Transverse colon (tissue), 4 donors: ENCODE measurements at places on chromosomes 1 and 21. TPM values are rescaled to one million over a fixed set of nuclear protein-coding genes. Genes with fewer than 3 reads are reported as not detected.

GRCh38 chr21:42287193-42288083, 27.8 kb downstream of the TFF3 start:
- H3K4me3 ChIP-seq = no peak overlapping the region
- no peaks in the 10 kb centered on the region for H3K4me1 ChIP-seq
- H3K36me3 ChIP-seq = peaks cover 9% of the 10 kb centered on the region

DNA sequence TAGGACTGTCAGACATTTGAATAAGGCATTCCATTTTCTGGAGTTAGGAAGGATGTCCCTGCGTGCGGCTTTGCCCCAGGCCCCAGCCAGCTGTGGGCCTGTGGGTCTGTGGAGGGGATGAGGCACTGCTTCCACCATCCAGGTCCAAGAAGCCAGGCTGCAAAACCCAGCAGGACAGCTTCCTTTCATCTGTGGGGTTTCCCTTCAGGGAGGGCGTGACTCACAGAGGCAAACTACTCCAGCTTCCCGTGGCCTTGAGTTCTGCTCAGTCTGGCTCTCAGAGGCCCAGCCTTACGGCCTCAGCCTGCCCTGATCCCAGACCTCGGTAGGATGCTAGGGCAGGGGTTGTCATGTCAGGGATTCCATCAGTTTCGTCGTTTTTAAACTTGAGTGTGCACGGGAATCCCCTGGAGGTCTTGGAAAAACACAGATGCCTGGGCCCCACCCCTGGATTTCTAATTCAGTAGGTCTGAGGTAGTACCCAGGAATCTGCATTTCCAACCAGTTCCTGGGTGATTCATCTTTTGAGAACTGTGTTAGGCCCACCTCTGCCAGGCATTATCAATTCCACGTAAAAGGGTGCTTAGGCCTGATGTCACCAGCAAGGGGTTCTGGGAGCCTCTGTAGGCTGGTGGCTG, 32.3 kb upstream of the TENT5C start:
- no peaks in the 10 kb centered on the region for H3K27me3 ChIP-seq
- no peak overlapping the region for H3K27ac ChIP-seq
- no peak overlapping the region for H3K4me3 ChIP-seq
- peaks cover 12% of the 10 kb centered on the region for H3K4me1 ChIP-seq

DNA sequence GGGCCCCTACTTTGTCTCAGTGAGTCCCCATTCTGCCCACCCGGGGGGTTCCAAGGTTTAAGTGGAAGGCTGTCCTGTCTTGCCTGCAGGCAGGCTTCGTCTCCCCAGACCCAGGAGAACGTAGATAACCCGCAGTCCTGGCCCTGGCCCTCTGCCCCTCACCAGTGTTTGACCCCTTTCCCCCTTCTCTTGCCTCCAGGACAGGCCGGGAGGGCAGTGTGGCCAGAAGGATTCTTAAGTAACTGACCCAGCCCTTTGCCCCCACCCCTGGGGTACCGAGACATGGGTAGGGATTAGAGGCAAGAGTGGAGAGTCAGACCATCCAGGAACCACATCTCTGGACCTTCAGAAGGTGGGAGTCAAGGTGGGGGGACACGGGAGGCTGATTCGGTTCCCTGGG, 8.8 kb downstream of the TMEM222 start:
- H3K36me3 ChIP-seq = no peaks in the 10 kb centered on the region
- H3K27me3 ChIP-seq = no peaks in the 10 kb centered on the region
- DNase-seq = no peak

DNA sequence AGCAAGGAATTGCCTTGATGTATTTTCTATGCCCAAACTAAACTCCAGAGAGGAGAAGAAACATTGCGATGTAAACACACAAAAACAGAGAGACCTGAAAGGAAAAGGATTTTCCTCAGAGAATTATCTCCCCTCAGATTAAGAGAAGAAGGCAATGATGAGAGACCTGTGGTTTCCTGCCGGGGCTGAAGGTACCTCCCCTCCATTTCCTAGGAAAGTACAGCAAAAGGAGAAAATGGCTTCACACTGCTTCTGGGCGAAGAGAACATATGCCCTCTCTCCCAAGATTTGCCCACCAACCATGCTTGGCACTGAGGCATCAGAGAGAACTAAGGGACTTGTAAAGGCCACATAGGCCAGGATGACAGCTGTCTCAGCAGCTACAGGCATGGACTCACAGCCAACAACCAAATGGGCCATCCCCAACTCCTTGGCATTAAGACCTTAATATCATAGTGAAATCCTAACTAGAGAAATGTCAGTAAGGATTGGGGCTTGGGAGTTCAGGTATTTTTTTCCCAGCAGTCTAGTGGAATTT, 523.0 kb downstream of the PTPRC start:
- DNase-seq = no peak
- no peak overlapping the region for H3K27ac ChIP-seq
- H3K4me1 ChIP-seq = no peaks in the 10 kb centered on the region
- H3K27me3 ChIP-seq = no peaks in the 10 kb centered on the region
- no peaks in the 10 kb centered on the region for H3K36me3 ChIP-seq

- H3K36me3 ChIP-seq = no peaks in the 10 kb centered on the region
- H3K27me3 ChIP-seq = no peaks in the 10 kb centered on the region
- H3K27ac ChIP-seq = no peak overlapping the region
- no peak overlapping the region for H3K4me3 ChIP-seq
- H3K4me1 ChIP-seq = peaks cover 6% of the 10 kb centered on the region
Measured at GRCh38 chr1:231058416-231059109, 18.5 kb upstream of the FAM89A start.

- H3K27me3 ChIP-seq = no peaks in the 10 kb centered on the region
- no peaks in the 10 kb centered on the region for H3K36me3 ChIP-seq
- H3K4me3 ChIP-seq = no peak overlapping the region
Measured at GRCh38 chr21:19171585-19171984, 768.0 kb upstream of the TMPRSS15 start.

DNA sequence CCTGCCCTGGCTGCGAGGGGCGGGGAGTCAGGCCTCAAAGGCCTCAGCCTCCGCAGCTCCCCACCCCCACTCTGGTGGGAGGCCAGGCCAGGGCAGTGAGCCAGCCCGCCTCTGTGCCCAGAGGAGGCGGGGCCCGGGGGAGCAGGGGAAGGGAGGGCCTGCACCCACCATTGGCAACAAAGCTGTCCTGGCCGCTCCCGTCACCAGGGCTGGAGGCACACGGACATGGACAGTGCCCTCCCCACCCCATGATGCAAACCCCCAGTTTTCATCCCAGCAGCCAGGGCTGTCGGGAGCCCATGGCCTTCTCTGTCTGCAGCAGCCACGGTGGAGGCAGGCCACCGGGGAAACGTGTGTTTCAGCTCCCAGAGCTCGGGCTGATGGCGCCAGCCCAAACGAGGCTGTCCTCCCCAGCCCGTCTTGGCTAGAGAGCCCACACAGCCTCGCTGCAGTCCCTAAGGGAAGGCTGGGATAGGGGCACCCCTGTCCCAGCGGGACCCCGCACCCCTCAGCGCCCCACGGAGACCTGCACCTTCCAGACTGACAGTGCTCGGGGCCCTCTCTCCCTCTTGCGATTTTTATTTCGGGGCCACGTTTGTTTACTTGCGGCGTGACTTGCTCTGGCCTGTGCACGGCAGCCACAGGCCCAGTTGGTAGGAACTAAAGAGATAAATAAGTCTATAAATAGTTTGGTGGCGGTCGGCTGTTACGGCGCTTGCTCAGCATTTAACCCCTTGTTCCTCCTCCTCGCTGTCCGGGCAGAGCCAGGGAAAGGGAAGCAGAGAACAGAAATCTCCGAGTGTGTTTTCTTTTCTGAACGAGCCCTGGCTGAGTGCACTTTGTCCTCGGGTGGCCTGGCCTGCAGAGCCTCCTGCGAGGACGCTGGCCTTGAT, 101.8 kb downstream of the PRDM16 start:
- no peaks in the 10 kb centered on the region for H3K36me3 ChIP-seq
- H3K4me3 ChIP-seq = peak overlapping the region; percentile 38
- no peaks in the 10 kb centered on the region for H3K27me3 ChIP-seq
- H3K27ac ChIP-seq = peak overlapping the region; percentile 76

GRCh38 chr1:7613106-7613850, 157.8 kb upstream of the VAMP3 start:
- H3K27me3 ChIP-seq = no peaks in the 10 kb centered on the region
- DNase-seq = no peak
- H3K4me3 ChIP-seq = no peak overlapping the region
- H3K27ac ChIP-seq = no peak overlapping the region

Gene ZYG11A
- total RNA-seq = not detected

Gene NAV1
- total RNA-seq = 15.7 TPM
